ENCODE measurements at places on chromosomes 7 and 10.

DNA sequence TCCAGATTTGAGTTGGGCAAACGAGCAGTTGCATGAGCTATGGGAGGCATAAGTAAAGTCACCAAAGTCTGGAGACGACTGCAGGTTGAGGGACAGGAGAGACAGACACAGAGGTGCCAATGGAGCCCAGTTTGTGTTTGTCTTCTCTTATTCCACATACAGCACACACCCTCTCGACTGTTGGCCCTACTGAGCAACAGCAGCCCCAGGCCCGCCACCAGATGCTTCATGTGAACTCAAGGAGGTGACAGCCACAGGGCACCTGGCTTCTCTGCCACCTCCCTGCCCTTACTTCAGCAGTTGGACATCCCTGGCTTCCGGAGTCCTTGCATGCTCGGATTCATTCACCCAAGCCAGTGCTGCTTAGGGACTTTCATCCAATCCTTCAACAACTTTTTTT lies 6.5 kb upstream of the ATOH7 start:
- DNase-seq, result no peak

- DNase-seq, result no peak
Measured at GRCh38 chr10:16612115-16612980, 90.7 kb upstream of the C1QL3 start.

- peak; percentile 57 for DNase-seq
Measured at GRCh38 chr7:74027683-74028320, at the start of gene ELN. TSS of gene ELN (plus strand) at chr7:74028173. CDS start at chr7:74028188, 15 bp downstream.

DNA sequence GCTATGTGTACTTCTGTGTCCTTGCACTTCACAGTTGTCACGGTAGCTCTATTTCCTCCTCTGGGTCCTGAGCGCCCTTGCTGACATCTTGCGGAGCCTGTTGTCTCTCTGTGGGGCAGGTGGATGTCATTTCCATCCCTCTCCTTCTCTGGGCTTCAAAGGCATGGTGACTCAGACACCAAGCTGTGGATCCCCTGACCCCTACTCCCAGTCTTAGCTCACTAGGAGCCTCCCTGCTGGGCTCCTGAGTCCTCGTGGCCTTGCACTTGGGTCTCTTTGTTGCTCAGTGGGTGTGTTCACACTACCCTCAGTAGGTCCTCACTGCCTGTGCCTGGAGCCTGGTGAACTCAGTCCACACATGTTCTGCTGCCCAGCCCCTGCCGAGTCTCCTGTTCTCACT lies 100.3 kb upstream of the PAX2 start:
- DNase-seq, result no peak

DNA sequence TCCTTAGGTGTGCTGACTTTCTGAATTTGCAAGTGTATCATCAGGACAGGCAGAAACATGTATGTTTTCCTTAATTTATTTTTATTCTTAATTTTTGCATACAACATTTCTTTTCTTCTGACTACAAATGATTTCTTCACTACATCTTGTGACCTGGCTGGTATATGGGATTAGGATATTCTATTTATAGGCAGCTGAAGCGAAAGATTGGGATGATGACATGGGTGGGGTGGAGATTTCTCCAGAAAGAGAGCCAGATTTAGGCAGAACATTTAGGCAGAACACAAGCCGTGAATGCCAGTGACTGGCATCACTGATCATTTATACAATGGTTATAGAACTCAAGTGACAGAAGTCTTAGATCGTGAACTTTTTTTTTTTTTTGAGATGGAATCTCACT lies 256.7 kb downstream of the KLF6 start:
- no peak for DNase-seq

DNA sequence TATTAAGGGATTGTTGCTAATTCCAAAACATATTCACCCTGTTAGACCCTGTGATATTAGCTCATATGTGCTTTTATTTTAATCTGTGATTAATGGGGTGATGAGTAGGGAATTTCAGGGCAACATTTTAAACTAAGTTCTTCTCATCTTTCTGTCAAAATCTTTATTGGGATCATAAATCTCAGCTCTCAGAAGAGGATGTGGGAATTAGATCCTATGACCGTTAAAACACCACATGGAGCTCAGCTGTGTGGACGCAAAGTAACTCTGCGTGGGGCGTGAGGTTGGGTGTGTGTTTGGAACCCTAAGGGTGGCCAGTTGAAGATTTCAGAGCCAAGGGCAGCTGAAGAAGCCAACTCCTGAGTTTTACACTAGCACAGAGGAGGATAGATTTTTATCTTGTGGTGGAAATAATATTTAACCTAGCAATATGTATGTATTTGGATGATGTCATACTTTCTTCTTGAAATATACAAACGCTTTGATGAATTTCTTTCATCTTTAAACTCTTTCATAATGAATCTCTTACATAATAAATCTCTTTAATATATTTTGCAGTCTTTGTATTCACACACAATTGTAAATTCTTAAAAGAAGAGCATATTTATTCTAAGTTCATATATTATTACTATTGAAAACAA lies 64.4 kb downstream of the EPDR1 start:
- DNase-seq, result no peak

DNA sequence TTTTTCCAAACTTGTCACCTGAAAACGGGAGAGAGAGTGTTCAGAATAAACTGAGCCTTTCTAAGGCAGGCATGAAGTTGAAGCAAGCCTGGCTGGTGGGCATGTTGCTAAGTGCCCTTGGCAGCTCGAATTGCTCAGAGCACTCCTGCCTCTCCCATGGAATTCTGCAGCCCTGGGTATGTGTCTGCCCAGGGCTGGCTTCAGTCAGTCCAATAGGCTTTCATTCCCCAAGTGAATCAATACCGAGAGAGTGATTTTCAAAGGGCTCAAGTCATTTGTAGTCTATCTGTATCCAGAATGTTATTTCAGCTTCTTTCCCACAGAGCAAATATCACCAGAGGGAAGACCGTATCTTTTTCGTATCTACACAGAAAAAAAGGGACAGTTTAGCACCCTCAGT lies 415.5 kb upstream of the COBL start:
- DNase-seq, result peak; percentile 48

- no peak for DNase-seq
Measured at GRCh38 chr10:50497758-50498157, 126.0 kb downstream of the SGMS1 start.

DNA sequence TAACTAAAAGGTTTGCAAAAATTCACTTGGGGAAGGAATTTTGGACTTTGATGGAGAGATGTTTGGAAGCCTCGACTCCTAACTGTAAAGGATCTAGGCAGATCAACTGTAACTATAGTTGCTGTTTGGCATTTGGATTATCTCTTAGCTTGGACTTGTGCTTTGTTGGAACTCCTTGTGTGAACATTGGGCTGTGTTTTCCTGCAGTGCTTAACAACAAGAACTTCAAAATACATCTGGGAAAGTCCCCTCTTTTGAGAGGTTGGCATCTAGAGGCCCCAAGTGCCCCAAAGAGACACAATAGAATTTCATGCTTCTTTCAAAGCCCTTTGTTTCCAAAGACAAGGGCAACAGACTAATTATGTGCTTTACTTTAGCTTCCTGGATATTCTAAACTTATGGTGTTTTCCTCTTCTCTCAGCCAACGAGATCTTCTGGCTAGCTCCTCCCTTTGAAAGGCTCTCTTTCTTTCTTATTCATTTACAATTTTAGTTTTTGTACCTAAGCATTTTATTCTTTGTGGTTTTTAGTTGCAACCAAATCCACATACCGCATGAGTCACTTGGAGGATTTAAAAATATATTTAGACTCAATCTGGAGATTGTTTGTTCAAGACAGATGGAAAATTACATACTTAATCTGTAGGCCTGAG lies 11.6 kb downstream of the ABCA13 start:
- no peak for DNase-seq

GRCh38 chr7:130441408-130441869 lies 623 bp upstream of the CEP41 start:
- DNase-seq, result no peak

DNA sequence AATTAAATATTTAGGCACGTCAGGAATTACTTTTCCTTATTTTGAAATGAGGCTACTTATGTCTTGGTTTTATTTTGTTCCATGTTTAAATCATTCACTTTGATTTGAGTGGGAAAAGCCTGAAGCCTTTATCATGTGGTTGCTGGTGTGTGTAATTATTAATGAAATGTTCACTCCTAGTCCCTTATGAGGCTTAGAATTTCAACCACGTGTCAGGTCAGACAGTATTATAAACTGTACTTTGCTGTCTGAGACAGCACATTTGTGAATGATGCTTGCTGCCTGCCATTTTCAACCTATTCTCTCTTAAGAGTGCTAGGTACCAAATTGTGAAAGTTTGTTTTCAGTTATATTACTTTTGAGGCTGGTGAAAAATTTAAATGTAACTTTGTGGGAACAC lies 58.9 kb downstream of the COL17A1 start:
- no peak for DNase-seq

GRCh38 chr10:55641601-55642000 lies 719.5 kb downstream of the ZWINT start:
- DNase-seq, result no peak

GRCh38 chr7:26420422-26421019 lies 128.9 kb downstream of the SNX10 start:
- no peak for DNase-seq

DNA sequence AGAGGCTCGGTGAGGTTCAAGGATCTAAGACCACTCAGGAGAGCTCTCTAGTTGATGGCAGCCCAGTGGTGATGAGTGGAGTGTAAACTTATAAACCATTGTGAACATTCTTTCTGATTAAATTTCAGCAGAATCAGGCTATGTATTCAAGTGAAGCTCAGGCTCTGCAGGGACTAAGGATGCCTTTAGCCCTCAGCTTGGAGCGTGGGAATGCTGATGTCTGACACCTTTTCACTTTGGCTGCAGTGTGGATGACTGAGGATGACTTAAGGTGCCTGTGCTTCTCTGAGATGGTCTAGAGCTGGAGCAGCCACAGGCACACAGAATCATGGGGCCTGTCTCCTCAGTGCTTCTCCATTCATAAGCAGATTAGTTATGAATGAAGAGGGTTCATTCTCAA lies 150.4 kb downstream of the SORCS3 start:
- no peak for DNase-seq

- DNase-seq, result no peak
Measured at GRCh38 chr7:1106063-1106792, 18.3 kb downstream of the GPER1 start.
